ENCODE measurements at places on chromosomes 5 and 9.

GRCh38 chr5:28864006-28864405 lies 1825.6 kb upstream of the CDH9 start:
- DNase-seq, result no peak

GRCh38 chr9:106321394-106322180 lies 541.4 kb upstream of the ZNF462 start:
- DNase-seq, result no peak

DNA sequence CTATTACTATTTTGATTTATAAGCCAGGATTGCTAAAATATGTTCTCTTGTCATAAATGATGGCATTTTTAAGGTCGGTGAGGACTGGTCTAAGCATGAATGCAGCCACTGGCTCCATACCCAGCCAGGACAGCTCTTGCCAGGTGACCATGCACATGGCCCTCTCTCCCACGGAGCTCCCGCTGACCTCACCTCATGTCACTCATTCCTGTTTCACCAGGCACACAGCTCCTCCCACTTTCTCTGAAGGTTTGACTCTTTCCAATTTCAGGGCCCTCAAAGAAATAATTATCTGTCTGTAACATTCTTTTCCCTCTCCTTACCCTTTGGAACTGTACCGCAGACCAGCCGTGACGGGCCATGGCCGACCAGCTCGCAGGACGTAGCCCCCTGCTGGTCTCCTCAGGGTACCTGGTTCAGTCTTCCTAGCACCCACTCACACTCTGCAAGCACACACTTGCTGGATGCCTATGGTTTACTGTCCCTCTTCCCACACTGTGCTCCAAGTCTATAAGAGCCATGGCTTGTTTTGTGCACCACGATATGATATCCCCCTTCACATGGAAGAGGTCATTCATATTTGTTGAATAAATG lies 72.5 kb downstream of the LIFR start:
- DNase-seq, result no peak

DNA sequence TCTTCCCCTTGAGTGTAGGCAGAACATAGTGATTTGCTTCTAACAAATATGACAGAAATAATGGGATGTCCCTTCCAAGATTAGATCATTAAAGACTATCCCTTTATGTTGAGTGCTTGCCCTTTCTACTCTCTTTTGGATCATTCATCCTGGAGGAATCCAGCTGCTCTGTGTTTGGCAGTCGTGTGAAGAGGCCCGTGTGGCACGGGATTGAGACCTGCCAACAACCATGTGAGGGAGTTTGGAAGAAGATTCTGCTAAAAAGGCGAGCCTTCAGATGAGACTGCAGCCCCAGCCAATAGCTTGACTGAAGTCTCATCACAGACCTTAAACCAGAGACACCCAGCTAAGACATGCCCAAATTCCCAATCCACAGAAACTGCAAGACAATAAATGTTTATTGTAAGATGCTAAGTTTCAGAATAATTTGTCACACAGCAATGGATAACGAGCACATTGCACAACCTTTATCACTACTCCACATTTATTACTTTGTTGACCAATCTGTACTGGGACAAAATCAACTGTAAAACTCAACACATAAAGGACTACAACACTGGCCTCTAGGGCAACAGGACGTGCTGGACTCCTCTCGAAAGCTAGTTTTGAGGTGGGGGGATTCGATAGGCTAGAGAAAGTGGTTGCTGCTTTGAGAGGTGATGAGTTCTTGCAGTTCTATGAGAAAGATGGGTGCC lies 42.8 kb downstream of the ANGPTL2 start:
- DNase-seq, result no peak

DNA sequence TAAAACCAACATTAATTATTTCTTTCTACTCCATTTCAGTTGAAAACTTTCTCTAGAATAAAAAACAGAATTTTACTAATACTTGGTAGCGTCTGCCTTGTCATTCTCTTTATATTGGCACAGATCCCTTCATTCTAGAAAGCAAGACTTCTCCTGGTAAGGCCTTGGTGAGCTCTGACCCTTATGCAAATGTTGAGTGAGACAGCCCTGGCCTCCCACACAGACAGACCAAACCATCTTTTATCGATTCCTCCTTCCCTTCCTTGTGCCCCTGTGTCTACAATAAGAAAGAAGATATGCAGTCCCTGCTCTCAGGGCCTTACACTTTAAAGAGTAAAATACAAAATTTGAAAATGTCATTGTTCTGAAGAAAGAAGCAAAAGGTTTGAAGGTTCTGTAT lies 262.2 kb downstream of the EFNA5 start:
- no peak for DNase-seq
